ENCODE measurements at places on chromosomes 11 and 22.

DNA sequence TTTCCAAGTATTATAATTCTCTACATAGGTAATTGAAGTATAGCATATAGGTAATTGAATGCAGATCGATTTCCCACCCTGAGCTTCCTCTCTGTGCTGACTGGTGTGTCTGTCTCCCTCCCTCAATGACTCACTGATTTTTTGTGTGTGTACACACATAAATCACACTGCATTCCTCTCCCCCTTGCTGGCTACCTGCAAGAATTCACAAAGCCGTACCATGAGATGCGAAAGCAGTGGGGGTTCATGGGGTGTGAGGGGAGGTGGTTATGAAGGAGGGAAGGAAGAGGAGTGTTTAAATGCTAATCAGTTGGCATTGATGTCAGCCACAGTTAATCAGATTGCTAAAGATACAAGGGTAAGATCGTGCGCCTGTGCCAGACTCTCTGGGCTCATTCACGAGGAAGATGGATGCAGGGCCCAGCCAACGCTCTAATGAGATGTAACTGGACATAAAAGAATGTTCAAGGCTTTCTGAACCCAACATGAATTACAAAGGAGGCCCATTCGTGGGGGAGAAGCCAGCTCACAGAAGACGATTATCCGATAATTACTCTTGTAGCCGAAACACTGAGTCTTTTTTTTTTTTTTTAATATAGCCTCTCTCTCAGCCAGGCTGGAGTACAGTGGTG, 107.4 kb downstream of the SEZ6L start:
- DNase-seq = no peak

DNA sequence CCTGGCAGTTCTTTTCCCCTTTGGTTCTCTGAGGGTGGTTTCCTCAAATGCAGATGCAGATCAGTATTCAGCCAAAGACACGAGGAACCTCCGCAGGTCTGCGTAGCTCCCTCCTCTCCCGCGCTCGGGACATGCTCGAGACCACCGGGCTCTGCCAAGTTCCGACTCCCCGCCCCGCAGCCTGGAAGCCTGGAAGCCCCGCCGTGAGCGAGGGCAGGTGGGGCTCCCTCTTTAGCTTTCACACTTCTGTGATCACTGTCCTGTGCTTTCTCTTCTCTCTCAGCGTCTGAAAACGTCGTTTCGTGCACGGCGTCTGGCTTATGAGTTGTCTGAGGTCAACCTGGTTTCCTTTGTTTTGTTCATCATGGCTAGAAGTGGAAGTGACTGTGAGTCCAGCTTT, 26.6 kb downstream of the ZBED4 start:
- no peak for DNase-seq

DNA sequence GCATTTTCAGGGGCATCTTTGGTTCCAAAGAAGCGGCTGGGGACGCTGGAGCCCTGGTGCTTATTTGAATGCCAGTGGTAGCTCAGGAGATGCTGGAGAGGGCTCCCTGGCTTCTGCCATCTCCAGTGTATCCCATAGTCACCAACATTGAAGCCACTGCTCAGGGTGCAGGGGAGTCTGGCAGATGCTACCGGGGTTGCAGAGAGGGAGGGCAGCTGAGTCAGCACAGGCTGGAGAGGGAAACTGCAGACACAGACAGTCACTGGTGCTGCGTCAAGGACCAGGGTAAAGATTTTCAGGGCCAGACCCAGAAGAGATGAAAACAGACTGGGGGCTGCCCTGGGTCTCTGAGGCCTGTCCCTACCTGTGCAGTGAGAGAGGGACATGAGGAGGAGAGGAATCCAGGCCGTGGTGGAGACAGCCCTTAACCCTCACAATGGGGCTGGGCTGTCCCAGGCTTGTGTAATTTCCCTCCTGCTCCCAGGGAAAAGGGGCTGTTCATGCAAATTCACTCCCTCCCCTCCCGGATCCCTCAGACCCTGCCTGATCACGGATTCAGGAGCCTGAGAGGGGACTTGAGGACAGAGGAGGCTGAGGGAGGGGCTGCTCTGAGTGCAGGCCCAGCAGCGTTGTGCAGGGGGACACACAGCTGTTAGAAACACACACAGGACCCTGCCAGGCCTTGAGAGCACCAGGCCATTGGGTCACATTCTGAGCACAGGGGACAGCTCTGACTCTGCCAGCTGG, 126.9 kb upstream of the GRK3 start:
- no peak for DNase-seq

DNA sequence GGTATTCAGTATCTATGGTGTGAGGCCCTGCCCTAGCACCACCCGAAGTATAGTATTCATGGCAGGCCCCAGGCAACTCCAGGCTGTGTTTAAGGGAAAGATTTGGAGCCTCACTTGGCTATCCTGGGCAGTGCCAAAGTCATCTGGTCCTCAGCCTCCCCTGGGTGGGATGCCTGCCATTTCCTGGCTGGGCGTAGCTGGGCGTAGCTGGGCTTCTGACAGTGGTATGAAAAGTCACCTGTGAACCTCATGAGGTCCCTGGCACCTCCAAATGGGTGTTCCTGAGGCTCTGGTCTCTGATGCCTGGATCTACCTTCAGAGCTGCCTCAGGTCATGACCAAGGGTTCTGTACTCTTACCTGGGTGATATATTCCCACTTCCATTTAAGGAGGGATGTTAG, 113.0 kb upstream of the PARVA start:
- no peak for DNase-seq

- DNase-seq = peak; percentile 25
Observed at GRCh38 chr11:32118025-32118974, 27.4 kb downstream of the RCN1 start.

All from AG10803 (cell line).